Osteoblast (primary cell): ENCODE measurements at places on chromosomes 6 and 20. TPM values are rescaled to one million over a fixed set of nuclear protein-coding genes. Genes with fewer than 3 reads are reported as not detected.

The PNLDC1 gene
- total RNA-seq, result 0.29 TPM in 1 of 2 replicates, not detected in the other

The ANKRD6 gene
- 11.2 and 11.5 TPM in 2 replicates for total RNA-seq

The SRSF12 gene
- total RNA-seq, result under 0.01 and 0.29 TPM in 2 replicates

The HTR1E gene
- not detected in 2 replicates for total RNA-seq

The MLN gene
- not detected in 2 replicates for total RNA-seq

- DNase-seq, result no peak
These were observed 132.4 kb upstream of the ARMC2 start for GRCh38 chr6:108715832-108716231.

DNA sequence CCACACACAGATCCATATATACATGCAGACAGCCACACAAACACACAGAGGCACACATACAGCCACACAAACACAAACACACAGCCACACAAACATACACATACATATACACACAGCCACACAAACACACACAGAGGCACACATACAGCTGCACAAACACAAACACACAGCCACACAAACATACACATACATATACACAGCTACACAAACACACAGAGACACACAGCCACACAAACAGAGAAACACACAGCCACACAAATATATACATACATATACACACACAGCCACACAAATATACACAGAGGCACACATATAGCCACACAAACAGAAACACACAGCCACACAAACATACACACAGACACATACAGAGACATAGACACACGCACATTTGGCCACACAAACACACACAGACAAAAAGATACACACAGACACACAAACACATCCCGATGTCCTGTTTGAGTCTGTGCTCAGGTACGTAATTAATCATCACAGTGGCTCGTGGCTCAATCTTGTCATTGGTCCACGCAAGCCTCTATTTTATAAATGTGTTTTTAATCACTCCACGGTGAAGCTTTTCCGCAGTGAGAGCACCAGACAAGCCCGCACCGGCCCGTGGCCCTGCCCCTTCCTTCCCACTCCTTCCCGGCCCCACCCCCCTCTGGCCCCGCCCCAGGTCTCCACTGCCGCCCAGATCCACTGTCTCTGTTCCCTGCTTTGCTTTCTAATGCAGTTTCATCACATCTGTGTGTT is 135.3 kb downstream of the CDH4 start:
- peak; percentile 94 for DNase-seq

- no peak for DNase-seq
These were observed 91.8 kb downstream of the TMEM200A start for GRCh38 chr6:130457605-130458004.

- DNase-seq, result no peak
These were observed 81.0 kb downstream of the FYN start for GRCh38 chr6:111792241-111792640.

- DNase-seq, result no peak
These were observed 99.3 kb downstream of the B3GAT2 start for GRCh38 chr6:70857387-70858077.

DNA sequence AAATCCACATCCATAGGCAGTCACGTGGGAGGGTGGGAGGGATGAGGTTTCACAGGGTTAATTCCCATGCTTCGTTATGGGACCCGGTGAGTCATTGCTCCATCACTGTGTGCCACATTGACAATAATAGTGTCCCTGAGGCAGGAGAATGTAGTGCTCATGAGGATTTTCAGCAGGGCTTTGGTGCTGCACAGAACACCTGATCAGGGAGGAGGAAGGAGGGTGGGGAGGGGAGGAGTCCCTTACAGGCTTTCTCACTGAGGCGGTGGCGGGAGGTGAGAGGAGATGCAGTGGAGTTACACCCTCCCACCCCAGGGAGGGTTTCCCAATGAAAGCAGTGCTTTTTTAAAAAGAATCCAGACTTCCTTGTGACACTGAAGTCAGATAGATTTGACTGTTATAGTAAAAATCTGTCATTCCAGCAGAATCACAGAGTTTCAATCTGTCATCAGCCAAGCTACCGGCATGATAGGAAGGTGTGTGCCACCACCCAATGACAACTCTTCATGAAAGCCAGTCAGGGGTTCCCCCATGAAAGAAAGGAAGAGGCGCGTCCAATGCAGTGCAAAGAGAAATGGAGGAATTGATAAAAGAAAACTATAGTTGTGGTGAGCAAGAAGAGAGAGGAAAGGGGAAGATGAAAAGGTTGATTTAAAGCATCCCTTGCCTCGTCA is 144.8 kb downstream of the TBC1D7 start:
- DNase-seq, result no peak
